Activated naive CD8-positive, alpha-beta T cell treated with anti-CD3 and anti-CD28 coated beads, Interleukin-2, amount 10 ng/mL, durations not matched to agents 7 days and 5 days (primary cell): ENCODE measurements at places on chromosomes 5 and 9. TPM values are rescaled to one million over a fixed set of nuclear protein-coding genes. Genes with fewer than 3 reads are reported as not detected.

- DNase-seq: no peak
These were observed 21.0 kb downstream of the LARP1 start for GRCh38 chr5:154776167-154776566.

- DNase-seq: no peak
These were observed 180.1 kb upstream of the ELL2 start for GRCh38 chr5:96141749-96142148.

DNA sequence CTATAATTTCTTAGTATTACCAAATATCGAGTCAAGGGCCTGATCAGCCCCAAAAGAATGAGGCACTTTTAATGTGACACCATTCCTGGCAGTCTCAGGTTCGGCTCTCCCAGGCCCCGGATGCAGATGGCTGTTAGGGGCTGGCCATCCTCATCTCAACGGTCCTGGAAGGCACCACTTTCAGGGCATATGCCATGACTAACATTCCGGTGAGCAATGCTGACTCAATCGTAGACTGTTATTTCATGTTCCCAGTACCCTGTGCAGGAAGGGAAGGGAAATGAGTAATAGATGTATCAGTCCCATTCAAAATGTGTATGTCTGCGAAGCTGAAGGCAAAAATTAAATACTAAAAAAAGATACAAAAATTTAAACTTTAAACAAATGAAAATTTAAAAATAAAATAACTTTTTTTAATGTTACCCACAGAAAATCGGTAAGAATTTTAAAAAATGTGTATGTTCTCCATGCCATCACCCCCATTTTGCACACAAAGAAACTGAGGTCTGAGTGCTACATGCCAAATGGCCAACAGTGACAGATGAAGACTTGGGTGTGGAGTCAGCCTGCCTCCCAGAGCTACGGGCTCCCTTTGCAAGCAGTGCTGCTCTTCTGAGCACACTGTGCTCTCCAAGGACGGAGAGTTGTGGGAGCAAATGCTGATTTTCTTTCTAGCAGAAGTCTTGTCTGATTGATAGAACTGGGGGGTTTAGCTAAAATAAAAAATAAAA, 79.0 kb downstream of the GLDC start:
- DNase-seq: no peak

DNA sequence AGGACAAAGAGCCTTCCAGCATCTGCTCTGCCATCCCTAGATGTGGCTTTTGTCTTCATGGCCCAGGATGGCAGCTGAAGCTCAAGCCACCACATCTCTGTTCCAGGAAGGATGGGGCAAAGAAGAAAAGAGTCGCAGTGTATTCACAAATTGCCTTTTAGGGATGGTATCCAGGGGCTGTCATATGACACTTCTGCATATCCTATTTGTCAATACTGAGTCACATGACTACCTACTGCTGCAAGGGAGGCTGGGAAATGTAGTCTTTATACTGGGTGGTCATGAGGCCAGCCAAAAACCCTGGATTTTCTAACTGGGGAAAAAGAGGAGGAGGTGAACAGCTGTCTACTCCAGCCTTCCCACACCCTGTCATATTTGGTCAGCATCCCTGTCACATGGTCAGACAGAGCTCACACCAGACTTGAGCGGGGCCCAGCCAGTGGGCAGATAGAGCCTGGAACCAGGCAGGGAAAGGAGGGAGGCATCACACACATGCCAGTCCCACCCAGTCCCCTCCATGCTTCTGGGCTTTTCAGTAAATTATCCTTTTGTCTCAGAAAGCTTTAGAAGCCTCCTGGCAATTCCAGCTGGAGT, 52.0 kb downstream of the OLFM1 start:
- DNase-seq: no peak

DNA sequence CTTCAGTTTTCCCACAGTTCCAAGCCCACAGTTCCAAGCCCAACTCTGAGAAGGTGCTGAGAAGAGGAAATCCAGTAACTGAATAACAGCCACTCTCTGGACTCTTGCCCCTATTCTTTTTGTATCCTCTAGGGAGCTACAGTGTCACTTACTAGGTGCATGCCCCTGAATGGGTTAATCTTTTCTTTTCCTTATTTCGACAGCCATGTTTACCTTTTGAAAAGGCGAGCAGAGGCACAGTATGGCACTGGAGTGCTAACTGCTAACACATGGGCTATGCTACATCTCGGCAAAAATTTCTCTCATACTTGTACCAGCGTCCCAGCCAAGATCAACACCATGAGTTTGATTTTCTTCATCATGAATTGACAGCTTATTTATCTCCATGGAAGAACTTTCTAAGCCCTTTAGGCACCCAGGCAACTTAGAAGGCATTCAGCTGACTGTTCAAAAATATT, 222.6 kb downstream of the EBF1 start:
- DNase-seq: no peak

- DNase-seq: peak; percentile 10
These were observed 10.5 kb upstream of the SCGB3A1 start for GRCh38 chr5:180601591-180602480.

- no peak for DNase-seq
These were observed 74.6 kb upstream of the ORM1 start for GRCh38 chr9:114248299-114248707.

The SLC6A18 gene
- not detected for total RNA-seq

The EPB41L4A gene
- total RNA-seq: 0.11 TPM
